ENCODE measurements at places on chromosomes 4 and X. TPM values are rescaled to one million over a fixed set of nuclear protein-coding genes. Genes with fewer than 3 reads are reported as not detected.

- DNase-seq, result no peak
Observed at GRCh38 chr4:4662230-4662629, 120.4 kb upstream of the STX18 start.

The FRMPD4 gene
- total RNA-seq, result 1.6 TPM

The PRRG1 gene
- total RNA-seq, result 9.8 TPM

The TEX13B gene
- total RNA-seq, result not detected

The DDX53 gene
- not detected for total RNA-seq

GRCh38 chr4:1497189-1497801, 91.1 kb upstream of the NKX1-1 start:
- DNase-seq, result no peak

GRCh38 chr4:74109870-74110605, 11.0 kb upstream of the CXCL2 start:
- DNase-seq, result no peak

DNA sequence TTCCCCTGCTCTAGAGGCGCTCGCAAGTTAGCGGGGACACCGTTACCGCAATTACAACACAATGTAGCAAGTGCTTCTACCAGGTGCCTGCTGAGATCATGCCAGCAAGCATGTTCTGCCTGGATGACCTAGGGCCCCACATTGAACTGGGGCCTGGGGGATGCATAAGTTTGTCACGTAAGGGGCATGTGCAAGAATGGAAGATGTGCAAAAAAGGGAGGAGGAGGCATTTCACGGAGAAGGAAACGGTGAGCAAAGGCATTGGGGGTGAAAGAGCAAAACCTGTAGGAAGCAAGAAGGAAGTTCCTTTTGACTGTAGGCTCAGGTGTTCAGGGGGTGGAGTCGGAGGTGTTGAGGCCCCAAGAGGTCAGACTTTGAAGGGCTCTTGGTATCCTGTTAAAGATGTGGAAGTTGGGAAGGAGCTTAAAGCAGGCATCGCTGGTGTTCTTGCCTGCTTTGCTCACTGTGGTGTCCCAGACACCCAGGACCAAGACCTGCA, 602 bp upstream of the SCARB2 start:
- no peak for DNase-seq

DNA sequence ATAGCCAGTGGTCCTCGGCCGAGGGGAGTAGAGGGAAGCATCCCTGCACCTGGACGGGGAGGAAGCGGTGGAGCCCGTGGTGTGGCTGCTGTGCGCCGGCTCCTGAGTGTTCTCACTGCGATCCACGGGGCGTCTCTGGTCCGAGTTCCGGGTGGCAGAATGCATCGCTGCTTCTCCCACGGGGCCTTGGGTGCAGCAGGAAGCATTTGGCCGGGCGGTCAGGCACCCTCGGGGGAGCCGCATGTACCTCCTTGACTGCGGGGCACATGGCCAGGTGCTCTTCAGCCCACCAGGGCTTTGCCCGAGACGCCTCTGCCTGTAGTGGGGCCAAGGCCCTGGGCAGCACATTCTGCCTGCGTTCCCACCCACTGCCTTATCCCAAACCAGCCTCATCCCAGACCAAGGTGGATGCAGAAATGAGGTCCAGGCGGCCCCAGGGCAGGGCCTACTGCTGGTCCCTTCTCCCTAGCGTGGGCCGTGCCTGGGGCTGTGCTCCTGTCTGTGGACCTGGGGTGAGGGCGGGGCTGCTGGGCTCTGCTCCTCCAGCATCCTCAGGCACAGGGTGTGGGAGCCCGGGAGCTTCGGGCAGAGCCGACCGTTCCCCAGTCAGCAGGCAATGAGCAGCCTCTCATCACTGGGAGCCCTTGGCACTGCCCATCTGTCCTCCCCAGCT, 27.5 kb downstream of the NKX1-1 start:
- DNase-seq, result no peak

The RPL9 gene
- 1,144 TPM for total RNA-seq

DNA sequence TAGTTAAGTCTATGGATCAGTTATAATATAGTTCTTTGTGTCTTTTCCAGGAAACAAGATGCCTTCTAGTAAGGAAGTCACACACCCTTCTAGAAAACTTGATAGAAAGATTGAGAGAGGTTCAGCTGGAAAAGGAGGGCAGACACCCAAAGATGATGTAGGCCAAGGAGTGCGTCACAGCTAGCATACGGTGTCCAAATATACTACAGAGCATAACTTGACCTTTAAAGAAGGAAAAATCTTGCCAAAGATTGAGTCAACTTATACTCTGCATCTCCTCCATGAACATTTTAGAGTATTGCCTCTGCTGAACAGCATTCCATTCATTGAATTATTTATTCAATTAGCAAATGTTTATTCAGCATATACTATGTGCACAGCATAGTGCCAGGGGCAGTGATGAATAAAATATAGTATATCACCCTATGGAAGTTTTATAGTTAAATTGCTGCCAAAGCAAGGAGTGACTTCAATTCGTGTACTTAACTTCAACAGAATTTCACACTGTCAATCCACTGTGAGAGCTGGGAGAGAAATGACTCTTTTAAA, 51.9 kb upstream of the SLC6A14 start:
- no peak for DNase-seq

- DNase-seq, result no peak
Observed at GRCh38 chr4:138889216-138889615, 126.4 kb upstream of the NOCT start.

The GPRIN3 gene
- not detected for total RNA-seq

DNA sequence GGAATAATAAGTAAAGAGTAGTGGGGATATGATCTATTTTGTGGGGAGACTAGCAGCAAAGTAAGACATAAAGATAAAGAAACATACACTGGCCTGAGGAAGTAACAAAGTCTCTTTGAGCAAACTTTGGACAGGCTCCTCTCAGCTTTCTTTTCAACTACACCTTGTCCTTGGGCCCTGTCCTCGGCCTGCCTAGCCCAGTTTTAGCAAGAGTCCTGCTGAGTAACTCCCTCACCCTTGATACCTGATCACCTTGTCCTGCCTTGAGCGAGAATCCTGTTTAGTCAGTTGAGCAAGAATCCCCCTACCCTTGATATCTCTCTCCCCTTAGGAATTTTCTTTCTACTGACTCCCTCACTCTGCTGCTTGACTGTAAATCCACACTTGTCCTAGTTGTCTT, 11.5 kb downstream of the HNRNPH2 start:
- DNase-seq, result no peak

GRCh38 chr4:174016251-174016650, 267.2 kb downstream of the FBXO8 start:
- no peak for DNase-seq

DNA sequence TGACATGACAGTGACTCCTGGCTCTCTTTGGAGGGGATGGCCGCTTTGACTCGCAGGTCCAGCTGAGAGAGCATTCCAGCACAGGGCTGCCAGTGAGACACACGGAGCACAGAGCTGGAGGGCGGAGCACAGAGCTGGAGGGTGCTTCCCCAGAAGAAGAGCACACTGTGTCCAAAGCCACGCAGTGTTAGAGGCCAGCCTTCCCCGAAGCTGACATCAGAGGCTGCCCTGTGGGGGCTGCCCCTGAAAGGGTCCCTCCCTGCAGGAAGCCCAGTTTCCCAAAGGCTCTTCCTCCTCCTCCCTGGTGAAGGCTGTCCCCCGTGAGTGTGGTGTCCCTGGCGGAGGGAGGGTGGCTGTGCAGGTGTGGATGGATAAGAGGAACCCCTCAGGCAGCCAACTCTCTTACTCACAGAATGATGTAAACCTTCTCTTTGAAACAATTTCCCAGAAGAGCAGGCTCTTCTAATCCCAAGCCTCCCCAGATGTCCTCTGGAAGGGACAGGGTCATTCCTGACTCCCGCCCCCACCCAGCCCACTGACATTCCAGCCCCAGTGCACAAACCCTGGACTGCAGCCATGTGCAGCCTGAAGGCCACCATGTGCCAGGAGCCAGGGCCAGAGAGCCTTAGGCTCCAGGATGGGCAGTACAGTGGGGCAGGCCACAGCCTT, 53.4 kb downstream of the PSAPL1 start:
- DNase-seq, result no peak

DNA sequence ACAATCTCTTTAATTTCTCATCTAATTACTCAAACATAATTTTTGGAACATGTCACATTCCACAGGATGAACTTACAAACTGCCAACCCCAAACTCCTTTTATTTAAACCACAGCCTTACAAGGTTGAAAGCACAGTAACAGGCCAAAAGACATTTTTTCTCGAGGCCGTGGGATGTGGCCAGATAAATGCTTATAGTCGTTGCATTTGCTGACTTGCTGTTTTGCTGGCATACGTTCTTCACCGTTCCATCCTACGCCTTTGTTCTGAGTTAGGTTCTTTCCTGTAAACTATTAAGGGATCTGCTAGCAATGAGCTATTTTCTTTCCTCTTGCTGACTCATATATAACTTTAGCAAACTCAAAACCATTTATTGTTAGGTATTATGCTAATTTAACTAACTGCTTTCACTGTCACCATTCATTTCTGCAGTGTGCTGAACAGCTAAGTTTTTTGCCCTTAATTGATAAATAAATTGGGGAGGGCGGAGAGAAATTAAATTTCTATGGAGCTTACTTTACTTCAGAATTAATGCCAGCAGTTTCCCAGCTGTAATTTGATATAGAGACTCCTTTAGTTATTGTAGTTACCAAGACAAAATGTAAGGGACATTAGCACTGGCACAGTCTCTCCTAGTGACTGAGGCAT, 135.1 kb upstream of the PACRGL start:
- DNase-seq, result no peak

DNA sequence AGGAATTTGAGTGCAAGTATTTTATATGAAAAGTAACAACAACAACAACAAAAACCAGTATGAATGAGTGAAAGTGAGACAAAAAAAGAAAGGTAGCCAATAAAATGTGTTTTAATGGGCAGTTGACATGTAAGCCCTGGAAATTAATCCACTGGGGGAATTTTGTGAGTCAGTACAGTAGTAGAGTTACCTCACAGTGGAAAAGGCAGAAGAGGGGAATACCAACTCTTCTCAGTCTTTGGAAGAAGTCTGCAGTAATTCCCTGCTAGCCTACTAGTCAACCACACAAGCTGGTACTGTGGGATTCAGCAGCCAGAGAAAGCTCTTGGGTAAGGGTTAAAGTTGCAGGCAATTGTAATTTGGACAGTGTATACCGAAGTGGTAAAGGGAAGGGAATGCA, 76.3 kb upstream of the IL15 start:
- no peak for DNase-seq

The SULT1E1 gene
- total RNA-seq, result 5.1 TPM

The ZMYM3 gene
- 34.2 TPM for total RNA-seq

- no peak for DNase-seq
Observed at GRCh38 chr4:186809070-186809469, 85.4 kb upstream of the FAT1 start.

GRCh38 chr4:1176398-1177273, 4.3 kb upstream of the SPON2 start:
- DNase-seq, result no peak

GRCh38 chrX:48498374-48498809, 10.4 kb upstream of the PORCN start:
- no peak for DNase-seq

GRCh38 chrX:13044441-13044840, at the start of gene FAM9C:
TSS of gene FAM9C (minus strand) at chrX:13044620. CDS start at chrX:13043789, 831 bp downstream.
- no peak for DNase-seq

GRCh38 chrX:6226596-6227452, 1.8 kb downstream of the NLGN4X start:
- no peak for DNase-seq
